Left lobe of liver (tissue), 2 donors: ENCODE measurements at places on chromosomes 7 and 10. TPM values are rescaled to one million over a fixed set of nuclear protein-coding genes. Genes with fewer than 3 reads are reported as not detected.

- DNase-seq = no peak
These were observed 80.6 kb downstream of the USP6NL start for GRCh38 chr10:11530806-11531205.

The TMEM270 gene
- not detected for total RNA-seq

DNA sequence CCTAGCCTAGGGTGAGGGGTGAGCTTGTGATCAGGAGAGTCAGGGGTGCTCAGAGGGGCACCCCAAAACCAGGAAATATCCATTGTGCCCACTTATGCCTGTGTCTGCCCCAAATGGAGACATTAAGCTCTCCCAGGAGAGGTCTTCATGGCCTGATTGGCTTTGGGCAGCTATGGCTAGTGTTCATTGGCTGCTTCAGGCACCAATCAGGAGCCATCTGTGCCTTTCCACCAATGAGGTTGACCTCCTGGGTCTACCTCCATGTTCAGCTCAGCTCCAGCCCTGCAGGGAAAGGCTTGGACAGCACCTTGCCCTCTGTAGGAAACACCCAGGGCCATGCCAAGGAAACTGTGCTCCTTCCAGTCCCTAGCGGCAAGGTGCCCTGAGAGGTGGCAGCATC, 23.9 kb upstream of the HSPB1 start:
- no peak for DNase-seq

The BAIAP2L1 gene
- total RNA-seq = 12.9 TPM

The TM9SF3 gene
- total RNA-seq = 69.7 TPM

DNA sequence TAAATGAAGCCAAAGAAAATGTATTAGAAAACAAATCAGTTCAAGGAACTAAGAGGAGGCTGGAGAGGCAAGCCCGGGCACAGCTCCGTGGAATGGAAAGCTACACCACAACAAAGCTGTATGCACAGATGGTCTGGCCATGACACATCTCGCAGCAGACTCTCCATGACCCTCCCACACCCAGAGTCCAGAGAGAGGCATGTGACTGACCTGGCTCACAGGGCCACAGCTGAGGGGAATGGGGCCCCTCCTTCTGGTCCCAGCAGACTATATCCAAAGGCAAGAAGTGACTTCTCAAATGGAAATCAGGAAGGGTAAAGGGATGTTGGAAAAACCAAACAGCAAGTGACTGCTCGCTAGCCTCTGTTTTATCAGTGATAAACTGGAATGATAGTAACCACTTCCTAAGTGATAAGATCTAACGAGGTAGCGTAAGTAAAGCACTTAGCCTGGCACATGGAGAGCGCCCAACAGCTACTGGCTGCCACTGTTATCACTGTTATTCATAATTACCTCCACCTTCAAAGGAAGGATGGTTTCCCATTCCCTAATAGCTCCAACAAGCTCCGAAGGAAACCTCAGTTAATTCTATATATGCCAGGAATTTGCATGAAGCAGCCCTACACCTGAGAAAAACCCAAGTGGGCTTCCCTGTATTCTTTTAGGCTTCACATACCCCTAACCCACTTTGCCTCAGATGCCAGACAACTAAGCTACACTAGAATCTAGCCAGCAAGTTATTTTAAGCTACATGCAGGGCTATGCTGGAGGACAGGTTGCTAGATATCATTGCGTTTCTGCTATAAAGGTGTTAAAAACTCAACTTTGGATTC, 8.4 kb downstream of the OSBPL3 start:
- no peak for DNase-seq

DNA sequence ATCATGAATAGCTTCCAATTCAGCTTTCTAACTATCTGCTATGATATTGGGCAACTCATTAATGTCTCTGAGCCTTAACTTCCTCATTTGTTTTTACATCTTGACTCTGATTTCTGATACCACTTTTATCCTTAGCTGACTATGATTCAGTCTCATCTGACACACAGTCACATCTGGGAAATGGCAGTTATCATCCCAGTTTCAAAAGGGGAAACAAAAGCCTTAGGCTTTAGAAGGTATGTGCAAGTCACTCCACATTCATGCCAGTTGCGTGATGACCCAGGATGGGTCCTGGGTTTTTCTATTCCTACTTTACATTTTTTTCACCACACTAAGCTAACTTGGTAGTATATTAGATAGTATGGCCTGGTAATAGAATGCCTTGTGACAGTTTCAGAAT, 12.7 kb downstream of the SCIN start:
- no peak for DNase-seq

The SPOCK2 gene
- 1.6 TPM for total RNA-seq

DNA sequence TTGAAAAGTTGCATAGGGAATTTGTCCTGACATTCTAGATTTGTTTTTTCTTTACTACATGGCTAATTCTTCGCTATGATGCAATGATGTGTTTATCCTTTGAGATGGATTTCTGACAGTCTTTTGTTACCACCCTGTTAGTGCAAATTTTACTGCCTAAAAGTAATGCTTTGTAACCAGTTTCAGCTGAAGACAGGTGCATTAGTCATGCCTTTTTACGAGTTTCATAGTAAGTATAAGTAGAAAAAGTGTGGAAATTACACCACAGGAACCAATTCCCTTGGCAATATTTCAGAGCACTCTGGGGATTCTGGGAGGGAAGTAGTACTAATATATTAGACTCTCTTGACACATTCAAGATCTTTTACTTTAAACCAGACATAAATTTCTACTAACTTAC, 257.8 kb upstream of the DKK1 start:
- no peak for DNase-seq

The EPO gene
- total RNA-seq = 6.4 TPM

GRCh38 chr7:117347480-117347879, 24.6 kb upstream of the WNT2 start:
- DNase-seq = no peak

The NCF1 gene
- 1.0 TPM for total RNA-seq

The PNLIPRP2 gene
- 0.88 TPM for total RNA-seq

DNA sequence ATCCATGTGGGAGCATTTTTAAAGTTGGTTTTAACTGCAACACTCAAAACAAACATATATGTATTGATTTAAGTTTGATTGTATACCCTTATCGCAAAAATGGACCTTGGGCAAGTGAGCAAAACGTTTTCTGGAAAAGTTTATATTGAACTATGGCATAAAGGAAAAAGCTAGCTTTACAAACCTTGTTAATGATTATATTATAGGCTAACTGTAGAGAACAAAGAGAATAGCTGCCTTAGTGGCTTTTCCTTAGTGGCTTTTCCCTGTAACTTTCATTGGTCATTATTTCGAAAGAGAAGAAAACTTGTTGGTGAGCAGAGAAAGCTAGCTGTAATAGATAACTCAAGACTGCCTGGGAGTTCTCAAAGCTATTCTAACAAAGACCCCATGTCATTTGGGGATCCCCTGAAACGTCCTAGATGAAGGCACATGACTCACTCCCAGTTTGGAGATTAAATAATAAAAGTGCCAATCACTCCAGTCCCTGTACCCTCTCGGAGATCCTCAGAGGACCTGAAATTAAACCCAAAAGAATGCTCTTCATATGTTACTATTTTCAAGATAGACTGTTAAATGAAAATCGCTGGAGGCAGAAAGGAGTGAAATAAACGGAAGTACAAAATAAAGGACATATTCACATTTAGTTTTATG, 92.1 kb downstream of the SRI start:
- DNase-seq = no peak

GRCh38 chr10:69861251-69862240, 59.8 kb downstream of the COL13A1 start:
- DNase-seq = no peak

GRCh38 chr7:142571581-142571980, 177.7 kb upstream of the PRSS1 start:
- DNase-seq = no peak

- no peak for DNase-seq
These were observed 2.4 kb downstream of the ADRB1 start for GRCh38 chr10:114046087-114046458.

The OPALIN gene
- not detected for total RNA-seq

The SNCG gene
- 2.0 TPM for total RNA-seq

The CNPY1 gene
- not detected for total RNA-seq

The TRPV5 gene
- not detected for total RNA-seq

DNA sequence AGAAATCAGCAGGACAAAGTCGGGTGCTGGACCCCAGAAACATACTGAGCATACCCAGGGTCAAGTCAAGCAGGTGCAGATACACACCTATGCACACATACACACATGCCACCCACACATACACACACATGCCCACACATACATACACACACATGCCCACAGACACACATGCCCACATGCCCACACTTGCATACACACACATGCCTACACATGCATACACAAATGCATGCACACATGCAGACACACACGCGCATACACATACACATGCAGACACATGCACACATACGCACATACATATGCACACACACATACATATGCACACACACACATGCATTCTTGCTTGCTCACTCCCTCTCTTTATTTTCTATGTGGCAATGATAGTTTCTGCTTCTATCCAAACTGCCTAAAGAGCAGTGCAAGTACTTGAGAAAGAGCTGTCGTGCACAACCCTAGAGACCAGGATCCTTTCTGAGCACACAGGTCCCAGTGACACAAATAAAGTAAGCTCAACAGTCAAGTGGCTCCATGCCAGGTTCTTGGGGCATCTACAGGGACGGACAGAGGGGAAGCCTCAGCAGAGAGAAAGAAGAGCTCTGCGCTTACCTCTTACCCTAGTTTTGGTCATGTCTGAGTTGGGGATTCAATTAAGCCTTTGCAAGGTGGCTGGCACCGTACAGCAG, 83.7 kb downstream of the EBF3 start:
- no peak for DNase-seq

GRCh38 chr10:129035052-129035827, 431.8 kb upstream of the MGMT start:
- DNase-seq = no peak

The ABCB1 gene
- 33.4 TPM for total RNA-seq

GRCh38 chr7:108875139-108875538, 305.5 kb downstream of the DNAJB9 start:
- DNase-seq = no peak

GRCh38 chr7:134473861-134474291, 15.0 kb upstream of the AKR1B1 start:
- DNase-seq = no peak

The UCN3 gene
- not detected for total RNA-seq

DNA sequence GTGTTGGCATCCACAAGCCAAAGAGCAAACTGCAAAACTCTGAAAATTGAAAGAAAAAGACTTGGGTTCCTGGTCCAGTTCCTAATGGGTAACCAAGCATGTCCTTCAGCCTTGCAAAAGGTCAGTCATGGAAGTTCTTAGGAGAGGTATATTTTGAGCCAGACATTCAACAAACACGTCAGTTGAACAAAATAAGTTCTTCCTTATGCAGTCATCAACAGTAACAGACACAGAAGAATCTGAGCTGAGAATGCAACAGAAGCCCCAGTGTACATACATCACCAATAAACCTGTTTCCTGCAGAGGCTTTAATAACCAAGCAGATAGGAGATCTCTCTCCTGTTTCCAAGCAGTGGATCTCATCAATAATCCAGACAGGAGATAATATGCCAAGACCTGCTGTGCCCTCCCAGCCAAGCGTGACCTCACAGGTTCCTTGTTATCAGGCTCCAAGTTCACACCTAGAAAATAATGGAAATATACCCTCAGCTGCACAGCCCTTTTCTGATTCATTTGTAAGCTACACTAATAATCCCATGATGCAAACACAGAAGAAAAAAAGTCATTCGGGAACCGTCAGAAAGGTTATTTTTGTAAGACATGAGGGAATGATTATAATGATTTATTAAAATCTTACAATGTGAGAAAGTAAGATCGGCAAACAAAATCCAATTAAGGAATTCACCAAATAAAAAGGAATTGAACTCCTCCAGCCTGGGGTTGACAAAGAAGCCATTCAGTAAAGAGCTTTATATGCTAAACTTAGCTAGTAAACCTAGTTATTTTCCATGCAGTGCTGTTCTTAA, 90.7 kb downstream of the DGKI start:
- no peak for DNase-seq

DNA sequence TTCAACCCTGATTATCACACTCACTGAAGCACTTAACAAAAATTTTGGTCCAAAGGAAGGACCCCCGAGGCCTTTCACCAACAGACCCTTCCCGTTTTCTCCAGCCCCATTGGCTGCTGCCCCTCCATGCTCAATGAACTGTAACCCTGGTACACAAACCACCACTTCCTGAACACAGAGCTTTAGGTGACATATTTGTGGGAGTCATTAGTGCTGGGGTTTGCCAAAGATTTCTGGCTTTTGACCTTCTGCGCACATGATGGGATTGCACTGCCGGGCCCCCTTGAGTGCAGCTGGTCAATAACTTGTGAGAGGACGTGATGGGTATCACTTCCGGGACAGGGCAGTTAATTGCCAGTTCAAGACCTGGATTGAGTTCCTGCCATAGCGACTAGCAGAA, 9.0 kb upstream of the CAMK1D start:
- DNase-seq = no peak

DNA sequence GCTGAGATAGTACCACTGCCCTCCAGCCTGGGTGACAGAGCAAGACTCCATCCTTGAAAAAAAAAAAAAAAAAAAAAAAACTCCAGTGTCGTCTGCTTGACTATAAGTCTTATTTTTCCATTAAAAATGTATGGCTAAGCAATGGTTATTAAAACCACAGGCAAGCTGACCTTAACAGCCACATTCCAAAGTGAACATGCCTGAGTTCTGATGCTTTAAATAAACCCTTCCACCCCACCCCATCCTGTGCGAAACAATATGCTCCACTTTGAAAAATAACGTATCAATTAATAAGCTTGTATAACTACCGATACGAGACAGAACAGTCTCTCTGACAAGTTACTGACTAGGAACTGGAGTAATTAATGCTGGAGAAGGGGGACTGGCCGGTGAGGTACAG, 63.7 kb downstream of the LARP4B start:
- DNase-seq = no peak

- DNase-seq = no peak
These were observed 152.5 kb downstream of the PLXDC2 start for GRCh38 chr10:19968745-19969144.

- DNase-seq = no peak
These were observed 4.1 kb downstream of the BAIAP2L1 start for GRCh38 chr7:98396768-98397167.

The OPN4 gene
- total RNA-seq = not detected

The ZNF503 gene
- 7.3 TPM for total RNA-seq

The IKZF1 gene
- total RNA-seq = 2.8 TPM

DNA sequence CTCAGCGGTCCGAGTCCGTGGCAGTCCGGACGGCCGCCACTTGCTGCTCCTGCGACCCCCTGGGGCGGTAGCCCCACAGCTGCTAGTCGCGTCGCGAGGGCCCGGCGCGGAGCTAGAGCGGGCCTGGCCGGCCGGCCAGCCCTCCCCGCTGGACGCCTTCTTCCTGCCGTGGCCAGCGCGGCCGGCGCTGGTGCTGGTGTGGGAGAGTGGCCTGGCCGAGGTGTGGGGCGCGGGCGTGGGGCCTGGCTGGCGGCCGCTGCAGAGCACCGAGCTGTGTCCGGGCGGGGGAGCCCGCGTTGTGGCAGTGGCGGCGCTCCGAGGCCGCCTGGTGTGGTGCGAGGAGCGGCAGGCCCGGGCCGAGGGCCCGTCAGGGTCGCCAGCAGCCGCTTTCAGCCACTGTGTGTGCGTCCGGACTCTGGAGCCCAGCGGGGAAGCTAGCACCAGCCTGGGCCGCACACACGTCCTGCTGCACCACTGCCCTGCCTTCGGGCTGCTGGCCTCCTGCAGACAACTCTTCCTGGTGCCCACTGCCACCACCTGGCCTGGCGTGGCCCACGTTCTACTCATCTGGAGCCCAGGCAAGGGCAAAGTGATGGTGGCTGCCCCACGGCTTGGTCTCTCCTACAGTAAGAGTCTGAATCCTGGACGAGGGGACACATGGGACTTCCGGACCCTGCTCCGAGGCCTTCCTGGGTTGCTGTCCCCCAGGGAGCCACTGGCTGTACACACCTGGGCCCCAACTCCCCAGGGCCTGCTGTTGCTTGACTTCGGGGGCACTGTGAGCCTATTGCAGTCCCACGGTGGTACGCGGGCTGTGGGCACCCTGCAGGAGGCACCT, 631 bp downstream of the HPS6 start:
- DNase-seq = peak; percentile 58

The POLR2J2 gene
- 3.7 TPM for total RNA-seq
